ENCODE measurements at places on chromosomes 1 and 21.
A peak's percentile ranks its signal among the peaks of the same experiment; 100 is the strongest.

DNA sequence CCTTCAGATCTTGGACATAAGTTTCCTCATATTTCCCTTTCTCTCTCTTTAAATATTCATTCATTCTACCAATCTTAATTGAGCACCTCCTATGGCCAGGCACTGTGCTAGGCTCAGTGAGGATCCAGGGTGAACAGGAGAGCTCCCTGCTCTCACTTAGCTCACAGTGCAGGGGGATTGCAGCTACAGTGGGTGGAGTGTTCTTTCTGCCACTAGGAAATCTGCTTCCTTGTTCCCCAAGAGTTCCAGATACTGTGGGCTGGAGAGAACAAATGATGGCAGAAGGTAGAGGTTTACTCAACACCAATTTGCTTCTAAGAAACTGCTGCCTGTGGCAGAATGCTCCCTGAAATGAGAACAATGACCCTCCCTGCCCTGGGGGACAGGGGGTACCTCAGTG, 5.1 kb upstream of the FABP3 start:
- DNase-seq: no peak

- no peak for DNase-seq
These were observed 20.8 kb downstream of the CNST start for GRCh38 chr1:246587032-246587431.

DNA sequence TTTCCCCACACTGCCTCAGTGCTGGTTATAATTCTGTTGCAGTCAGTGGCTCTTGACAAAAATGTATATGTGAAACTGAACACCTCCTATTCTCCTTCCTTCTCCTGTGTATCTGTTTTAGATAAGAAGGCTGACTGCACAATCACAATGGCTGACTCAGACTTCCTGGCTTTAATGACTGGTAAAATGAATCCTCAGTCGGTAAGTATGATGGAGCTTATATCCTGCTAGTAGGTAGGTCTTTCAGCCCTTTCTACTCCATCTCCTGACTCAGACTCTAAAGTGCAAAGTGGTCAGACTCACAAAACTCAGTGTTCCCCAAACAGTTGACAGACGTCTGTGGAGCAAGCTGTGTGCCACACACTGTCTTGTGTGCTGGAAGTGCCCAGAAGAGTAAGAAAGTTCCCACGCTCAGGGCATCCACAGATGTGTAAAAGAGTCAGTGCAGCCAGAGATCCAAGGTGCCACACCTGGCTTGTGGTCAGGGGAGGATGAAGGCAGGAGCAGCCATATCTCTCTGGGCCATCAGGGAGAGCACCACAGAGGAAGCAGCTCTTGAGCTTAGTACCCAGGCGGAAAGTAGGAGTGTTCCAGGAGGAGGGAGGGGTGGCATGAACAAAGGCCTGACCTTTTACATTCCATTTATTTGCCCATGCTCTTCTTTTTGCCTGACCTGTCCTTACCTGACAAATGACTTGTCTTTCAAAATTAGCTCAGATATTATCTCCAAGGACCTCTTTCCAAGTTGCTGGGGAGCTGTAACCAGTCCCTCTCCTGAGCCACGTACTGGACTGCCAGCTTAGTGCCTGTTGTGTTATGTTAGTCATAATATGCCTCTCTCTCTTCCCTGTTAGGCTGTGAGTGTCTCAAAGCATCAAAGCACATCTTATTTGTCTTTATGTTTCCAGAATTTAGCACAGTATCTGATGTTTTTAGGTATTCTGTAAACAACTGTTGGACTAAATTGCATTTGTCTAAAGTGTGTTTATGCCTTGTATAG, 14.0 kb upstream of the PODN start:
- DNase-seq: no peak

GRCh38 chr1:178518894-178519293, 6.0 kb downstream of the TEX35 start:
- no peak for DNase-seq

DNA sequence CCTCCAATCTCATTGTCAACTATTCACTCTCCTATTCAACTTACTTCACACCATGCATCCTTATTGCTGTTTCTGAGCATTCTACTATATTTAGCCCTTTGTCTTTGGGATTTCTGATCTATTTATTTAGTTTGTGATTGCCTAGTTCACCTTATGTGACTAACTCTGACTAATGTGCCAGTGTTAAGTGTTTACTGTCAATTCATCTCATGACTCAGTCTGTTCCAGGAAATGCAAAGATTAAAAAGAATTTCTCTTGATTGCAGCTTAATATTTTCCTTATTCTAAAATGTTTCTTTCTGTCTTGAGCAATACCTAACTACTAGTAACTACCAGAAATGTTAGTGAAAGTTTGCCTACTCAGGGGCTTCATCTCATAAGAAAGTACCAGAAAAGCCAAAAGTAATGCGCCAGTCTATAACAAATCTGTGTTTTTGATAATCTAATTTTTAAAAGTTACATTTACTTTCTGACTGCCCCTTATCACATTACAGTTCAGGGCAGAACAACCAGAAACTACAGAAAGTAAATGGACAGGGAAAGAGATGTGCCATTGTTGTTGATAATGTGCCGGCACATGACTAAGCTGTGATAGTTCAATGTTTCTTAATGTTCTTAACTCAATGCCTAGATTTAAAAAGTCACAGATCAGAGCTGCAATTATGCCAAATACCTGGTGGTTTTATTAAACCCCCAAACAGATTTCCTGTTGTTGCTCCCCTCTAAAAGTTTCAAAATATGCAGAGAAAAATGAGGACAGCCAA, 556.5 kb downstream of the PTBP2 start:
- peak; percentile 2 for DNase-seq

GRCh38 chr1:107142666-107143065, 1.8 kb downstream of the NTNG1 start:
- DNase-seq: no peak

- DNase-seq: no peak
These were observed 3.0 kb upstream of the TMEM54 start for GRCh38 chr1:32903991-32904785.

DNA sequence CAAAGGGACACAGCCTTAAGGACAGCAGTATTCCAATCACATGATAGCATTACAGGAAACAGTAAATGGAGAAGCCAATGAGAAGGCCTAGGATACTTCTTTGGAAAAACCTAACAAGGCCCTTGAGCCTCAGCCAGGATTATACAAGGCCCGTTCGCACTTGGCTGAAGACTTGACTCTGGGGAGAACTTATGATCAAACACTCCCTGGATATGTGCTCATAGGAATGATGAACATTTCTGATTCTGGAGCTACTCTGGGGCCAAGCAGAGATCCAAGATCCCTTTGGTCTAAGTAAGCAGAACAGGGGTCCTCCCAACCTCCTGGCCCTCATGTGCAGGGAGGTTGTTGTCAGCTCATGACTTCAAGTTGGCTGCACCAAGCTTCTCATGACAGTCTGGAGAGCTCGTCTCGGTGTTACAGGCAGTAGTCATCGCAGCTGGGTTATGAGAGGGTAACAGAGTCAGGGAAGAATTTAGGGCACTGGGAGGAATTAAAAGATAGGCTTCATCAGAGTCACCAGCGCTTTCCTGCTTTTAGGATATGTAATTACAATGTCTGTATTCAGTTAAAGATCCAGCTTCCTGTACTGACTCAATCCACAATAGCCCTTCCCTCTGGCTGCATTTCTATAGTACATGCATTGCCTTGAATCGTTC, 92.5 kb upstream of the IRF2BP2 start:
- no peak for DNase-seq

DNA sequence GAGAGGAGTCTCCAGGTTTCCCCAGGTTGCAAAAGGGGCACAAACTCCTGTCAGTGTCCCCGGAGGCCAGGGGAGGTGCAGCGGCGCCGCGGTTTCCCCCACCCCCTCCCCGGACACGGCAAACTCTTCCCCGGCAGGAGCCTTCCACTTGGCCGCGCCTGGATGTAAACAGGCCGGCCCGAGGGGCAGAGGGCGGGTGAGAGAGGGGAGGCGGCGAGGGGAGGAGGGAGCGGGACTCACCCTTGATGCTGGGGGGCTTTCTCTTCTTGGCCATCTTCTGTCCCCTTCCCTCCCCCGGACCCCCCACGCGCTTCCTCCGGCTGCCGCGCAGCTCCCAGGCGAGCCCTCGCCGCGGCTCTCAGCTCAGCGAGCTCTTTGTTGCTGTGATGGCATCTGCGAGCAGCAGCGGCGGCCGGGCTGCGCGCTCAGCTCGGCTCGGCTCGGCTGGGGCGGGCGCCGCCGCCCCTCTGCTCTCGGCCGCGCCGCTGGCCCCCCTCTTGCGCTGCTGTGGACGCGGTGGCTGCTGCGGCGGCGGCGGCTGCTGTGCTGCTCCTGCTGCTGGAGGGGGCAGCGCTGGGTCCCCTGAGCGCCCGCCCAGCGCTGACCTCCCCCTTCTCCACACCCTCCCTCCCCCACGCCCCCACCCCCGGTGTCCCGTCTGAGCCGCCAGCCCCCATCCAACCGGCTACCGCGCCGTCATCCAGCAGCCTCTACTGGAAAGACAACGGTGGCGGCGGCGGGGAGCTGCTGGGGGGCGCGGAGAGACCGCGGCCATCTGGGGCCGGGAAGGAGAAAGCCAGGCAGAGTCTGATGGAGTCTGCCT, 4.9 kb upstream of the SLC44A5 start:
- no peak for DNase-seq

DNA sequence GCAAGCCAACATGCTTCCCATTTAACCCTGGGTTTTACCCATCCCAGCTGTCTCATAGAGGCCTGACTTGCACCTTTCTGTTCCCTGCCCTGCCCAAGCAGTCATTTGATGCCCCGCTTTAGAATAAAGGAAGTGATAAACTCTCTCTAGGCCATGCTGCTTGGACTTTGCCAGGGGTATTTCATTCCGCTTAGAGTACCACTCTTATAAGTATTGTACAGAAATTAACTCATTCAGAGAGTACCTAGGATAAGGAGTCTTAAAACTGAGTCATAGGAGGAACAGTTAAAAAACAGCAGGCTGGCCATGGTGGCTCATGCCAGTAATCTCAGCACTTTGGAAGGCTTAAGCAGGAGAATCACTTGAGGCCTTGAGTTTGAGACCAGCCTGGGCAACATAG, 21.0 kb upstream of the LYST start:
- no peak for DNase-seq

- no peak for DNase-seq
These were observed 44.5 kb downstream of the DDR2 start for GRCh38 chr1:162676750-162677149.

DNA sequence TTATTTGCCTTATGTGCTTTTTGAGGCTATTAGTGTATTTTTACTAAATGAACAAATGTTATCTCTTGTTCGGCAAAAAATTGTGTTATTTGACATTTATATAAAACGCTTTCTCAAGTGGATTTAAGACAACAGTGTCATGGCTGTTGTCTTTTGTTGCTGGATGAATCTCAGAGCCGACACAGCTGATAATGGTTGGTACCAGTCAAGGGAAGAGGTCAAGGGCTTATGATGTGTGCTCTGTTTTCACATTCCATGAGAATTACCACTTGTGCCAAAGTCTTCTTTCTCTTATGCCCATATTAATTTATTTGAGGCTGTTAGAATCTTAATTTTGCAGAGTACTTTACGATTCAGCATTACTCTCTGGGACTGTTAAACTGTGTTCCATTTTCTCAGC, 17.9 kb upstream of the CD101 start:
- no peak for DNase-seq

DNA sequence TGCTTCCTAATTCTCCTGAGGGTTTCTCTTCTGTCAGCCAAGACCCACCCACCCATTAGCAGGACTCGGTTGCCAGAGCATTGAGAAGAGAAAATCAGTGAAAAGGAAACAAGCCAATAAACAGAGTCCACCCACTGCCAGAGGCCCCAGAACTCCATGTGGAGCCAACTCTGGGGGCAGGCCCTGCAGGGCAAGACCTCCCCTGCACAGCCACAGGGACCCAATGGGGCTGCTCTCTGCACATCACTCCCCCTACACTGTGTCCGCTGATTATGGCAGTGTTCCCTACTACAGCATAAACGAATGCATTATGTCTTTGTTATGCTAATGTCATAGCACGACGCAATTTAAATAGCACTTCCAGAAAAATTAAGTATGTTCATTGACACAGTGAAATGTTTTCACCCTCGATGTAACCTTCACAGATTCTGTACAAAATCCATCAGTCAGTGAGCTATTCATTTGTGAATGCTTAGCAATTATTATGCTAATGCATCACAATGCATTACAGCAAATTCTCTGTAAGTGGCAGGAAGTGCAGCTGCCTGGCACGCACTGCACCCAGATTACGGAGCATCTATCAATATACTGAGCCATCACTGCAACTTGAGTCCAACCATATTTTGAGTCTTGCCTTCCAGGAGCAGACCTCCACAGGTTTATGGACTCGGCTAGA, 56.4 kb downstream of the GRIK3 start:
- DNase-seq: no peak

GRCh38 chr1:151175863-151176262, at the start of gene TMOD4:
Gene TMOD4 (minus strand): TSS chr1:151175981. CDS start chr1:151174875, 1,106 bp downstream.
- DNase-seq: peak; percentile 37

- DNase-seq: no peak
These were observed 68.7 kb downstream of the AGPAT3 start for GRCh38 chr21:43933680-43934079.

- no peak for DNase-seq
These were observed 179.8 kb upstream of the KCNK2 start for GRCh38 chr1:214902636-214903320.

- no peak for DNase-seq
These were observed 59.8 kb downstream of the RBM11 start for GRCh38 chr21:14275702-14276205.

DNA sequence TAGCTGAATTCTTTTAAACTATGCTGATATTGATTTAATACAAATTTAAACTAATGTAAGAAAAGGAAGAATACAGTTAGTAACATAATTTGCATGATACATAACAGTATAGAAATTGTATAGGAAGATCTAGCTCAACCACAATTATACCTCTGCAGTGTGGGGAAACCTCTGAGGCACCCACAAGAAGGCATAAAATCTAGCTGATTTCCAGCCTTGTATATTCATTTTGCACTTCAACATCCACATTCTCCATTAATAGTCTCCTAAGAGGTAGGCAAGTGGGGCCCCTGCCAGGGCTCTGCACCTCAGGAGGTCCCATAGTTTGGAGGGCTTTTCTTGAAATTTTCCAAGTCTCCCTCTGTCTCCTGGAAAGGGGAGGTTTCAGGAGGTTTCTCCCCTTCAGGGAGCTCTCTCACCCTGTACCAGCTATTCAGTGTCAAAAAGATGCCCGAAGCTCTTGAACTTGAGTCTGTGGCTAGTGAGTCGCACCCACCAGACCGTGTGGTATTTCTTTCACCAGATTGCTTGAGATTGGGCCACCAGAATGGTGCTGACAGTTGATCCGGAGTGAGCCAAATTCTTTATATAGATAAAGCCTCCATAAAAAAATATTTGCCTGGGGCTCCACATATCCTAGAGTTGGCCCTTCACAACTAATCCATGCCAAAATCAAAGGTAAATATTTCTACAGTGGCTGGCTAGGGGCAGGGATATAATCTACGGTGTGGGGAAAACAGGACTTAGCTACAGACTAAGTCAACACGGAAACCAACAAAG, 108.2 kb downstream of the TIAM1 start:
- no peak for DNase-seq

GRCh38 chr1:218669431-218669830, 324.3 kb downstream of the TGFB2 start:
- no peak for DNase-seq

GRCh38 chr1:177969109-177969508, 749 bp downstream of the SEC16B start:
- DNase-seq: no peak

All from A549 (cell line).